ENCODE measurements at places on chromosomes 6 and 20. TPM values are rescaled to one million over a fixed set of nuclear protein-coding genes. Genes with fewer than 3 reads are reported as not detected.

GRCh38 chr6:41032830-41033229 is 6.2 kb downstream of the UNC5CL start:
- no peak overlapping the region for H3K27ac ChIP-seq
- H3K4me3 ChIP-seq: no peak overlapping the region
- H3K4me1 ChIP-seq: peaks cover 22% of the 10 kb centered on the region
- H3K36me3 ChIP-seq: no peaks in the 10 kb centered on the region
- DNase-seq: no peak

DNA sequence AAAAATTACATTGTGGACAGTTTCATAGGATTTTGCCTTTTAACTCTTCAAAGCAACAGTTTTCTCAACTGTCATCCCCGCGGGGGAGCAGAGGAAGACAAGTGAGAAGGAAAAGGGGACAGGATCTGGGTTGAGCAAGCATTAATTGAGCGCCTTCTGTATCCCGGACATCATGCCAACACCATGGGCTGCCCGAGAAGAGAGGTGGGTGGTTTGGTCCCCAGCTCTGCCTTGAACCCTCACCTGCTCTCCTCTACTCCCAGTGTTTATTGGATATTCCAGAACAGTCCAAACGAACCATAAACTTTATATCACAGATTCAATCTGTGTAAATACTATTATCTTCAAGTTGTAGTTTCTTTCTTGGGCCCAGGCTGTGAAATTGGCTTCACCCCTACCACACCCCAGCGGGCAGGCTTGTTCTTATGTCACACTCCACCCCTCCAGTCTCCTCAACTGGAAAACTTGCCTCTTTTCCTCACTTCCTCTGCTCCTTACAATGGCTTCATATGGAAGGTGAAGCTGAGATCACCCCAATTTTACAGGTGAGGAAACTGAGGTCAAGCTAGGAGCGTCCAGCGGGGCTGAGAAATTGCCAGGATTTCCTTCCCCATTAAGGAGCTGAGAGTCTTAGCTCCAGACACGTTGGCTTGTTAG is 6.0 kb downstream of the PCK1 start:
- no peaks in the 10 kb centered on the region for H3K36me3 ChIP-seq
- peaks cover 16% of the 10 kb centered on the region for H3K27me3 ChIP-seq
- no peak overlapping the region for H3K4me3 ChIP-seq
- H3K4me1 ChIP-seq: peaks cover 6% of the 10 kb centered on the region
- DNase-seq: no peak
- H3K27ac ChIP-seq: no peak overlapping the region

DNA sequence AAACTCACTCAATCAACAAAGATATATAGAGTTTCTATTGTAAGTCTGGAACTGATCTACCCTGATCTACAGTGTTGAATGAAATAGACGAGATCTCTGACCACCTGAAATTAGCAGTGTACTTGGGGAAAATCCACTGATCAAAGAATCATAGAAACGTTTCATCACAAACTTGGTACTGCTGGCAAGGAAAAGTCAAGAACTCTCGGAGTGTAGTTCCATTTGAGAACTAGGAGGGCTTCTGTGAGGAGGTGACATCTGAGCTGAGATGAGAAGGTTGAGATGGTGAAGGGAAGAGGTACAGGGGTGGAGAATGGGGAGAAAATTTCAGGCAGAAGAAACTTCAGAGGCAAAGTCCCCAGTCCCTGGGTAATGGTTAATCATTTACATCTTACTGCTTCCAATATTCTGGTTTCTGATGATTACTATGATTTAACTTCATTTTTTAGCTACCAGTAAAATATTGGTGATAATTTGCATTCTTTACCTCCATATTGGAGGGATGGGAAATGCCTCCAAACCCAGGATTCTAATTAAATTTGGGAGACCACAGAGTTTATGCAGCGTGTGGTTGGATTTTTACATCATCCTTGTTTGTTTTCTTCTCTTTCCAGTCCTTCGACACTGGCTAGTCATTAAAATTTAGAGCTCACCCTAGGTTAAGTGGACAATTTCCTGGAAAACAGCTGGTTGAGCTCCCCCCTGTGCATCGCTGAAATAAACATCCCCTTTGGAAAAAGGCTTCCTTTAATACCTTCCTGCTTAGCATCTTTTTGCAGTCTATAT is 191.9 kb downstream of the BCAS1 start:
- peaks cover 5% of the 10 kb centered on the region for H3K4me1 ChIP-seq
- H3K27ac ChIP-seq: peak overlapping the region; percentile 9
- no peaks in the 10 kb centered on the region for H3K36me3 ChIP-seq
- DNase-seq: peak; percentile 64

DNA sequence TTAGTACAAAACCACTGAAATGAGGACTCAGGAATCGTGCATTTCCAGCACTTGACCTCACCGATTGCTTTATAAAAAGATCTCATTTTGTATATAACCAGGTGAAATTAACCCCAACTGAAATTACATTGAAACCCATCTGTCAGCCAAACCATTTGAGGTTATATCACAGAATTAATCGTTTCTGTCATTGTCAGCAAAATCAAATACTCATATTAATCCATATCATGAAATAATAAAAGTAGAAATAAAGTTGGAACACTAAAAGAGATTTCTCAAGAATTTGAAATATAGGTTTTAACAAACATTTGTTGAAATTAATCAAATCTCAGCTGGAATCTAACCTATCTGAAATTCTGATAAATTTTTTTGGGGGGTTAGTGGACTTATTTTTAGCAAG is 23.7 kb downstream of the KHDRBS2 start:
- H3K4me3 ChIP-seq: no peak overlapping the region
- no peak overlapping the region for H3K27ac ChIP-seq
- H3K27me3 ChIP-seq: no peaks in the 10 kb centered on the region
- no peak for DNase-seq

- H3K27ac ChIP-seq: no peak overlapping the region
- no peaks in the 10 kb centered on the region for H3K36me3 ChIP-seq
- peaks cover 11% of the 10 kb centered on the region for H3K4me1 ChIP-seq
Observed at GRCh38 chr6:35922139-35922554, 1.2 kb upstream of the SRPK1 start.

Gene WFDC12
- total RNA-seq: not detected

DNA sequence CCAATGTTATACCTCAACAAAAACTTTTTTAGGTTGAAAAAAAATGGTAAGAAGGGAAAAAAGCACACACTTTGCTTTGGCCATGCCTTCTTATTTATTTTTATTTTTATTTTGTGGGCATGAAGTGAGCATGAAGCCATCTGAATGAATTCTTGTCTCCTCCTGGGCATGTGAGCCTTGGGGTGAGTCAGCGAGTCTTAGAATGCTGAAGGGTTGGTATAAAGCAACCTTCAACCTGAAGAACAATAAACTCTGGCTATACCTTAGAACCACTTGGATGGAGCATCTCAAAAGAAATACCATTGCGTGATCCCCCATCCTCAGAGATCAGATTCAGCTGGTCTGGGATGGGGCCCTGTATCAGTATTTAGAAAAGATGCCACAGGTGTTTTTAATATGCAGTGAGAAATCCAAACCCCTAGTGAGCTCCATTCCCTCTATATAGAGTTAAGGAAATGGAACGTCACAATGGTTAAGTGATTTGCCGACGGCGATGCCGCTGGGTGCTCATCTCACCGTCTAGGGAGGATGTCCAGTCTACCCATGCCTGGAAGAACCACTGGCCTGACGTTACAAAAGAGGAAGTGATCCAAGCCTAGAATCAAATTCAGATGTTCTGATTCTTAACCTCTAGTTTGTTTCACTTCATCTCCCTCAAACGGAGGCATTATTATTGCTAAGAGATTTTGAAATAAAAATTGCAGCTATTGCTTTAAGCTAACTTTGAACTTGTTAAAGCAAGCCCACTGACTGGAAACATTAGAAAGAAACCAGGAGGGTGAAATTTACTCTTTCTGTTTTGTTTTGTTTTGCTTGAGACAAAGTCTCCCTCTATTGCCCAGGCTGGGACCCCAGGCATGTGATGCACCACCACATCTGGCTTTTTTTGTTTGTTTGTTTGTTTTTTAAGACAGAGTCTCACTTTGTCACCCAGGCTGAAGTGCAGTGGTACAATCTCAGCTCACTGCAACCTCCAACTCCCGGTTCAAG is 67.1 kb downstream of the EDN1 start:
- no peaks in the 10 kb centered on the region for H3K4me1 ChIP-seq
- no peak overlapping the region for H3K27ac ChIP-seq
- H3K4me3 ChIP-seq: no peak overlapping the region
- peak; percentile 47 for DNase-seq
- H3K36me3 ChIP-seq: no peaks in the 10 kb centered on the region

DNA sequence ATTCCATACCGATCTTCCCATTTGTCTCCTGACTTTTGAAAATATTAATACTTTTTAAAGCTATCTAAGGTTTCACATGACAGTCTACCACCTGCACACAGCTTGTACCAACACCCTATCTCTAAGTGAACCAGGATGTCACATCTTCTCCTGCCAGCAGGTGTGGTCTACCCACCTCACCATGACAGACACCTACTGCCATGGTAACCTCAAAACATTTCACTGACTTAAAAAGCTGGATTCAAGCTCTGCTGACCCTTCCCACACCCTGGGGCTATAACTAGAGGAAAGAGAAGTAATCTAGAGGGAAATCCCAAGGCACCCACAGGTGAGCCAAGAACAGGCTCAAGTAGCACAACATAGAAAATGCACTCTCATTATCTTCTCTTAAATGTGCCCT is 1.2 kb downstream of the SLC17A3 start:
- DNase-seq: no peak
- H3K4me1 ChIP-seq: no peaks in the 10 kb centered on the region
- H3K36me3 ChIP-seq: no peaks in the 10 kb centered on the region
- H3K27ac ChIP-seq: no peak overlapping the region

Gene TINAG
- total RNA-seq: 0.04 TPM

Gene PRPF6
- 42.8 TPM for total RNA-seq

GRCh38 chr6:115396112-115396906 is 664.4 kb downstream of the FRK start:
- no peak overlapping the region for H3K27ac ChIP-seq
- no peaks in the 10 kb centered on the region for H3K27me3 ChIP-seq
- no peaks in the 10 kb centered on the region for H3K4me1 ChIP-seq
- no peaks in the 10 kb centered on the region for H3K36me3 ChIP-seq

GRCh38 chr6:14452567-14453527 is 335.3 kb downstream of the CD83 start:
- no peak overlapping the region for H3K27ac ChIP-seq
- H3K27me3 ChIP-seq: peaks cover 2% of the 10 kb centered on the region
- H3K36me3 ChIP-seq: no peaks in the 10 kb centered on the region
- no peak overlapping the region for H3K4me3 ChIP-seq
- no peak for DNase-seq

- no peaks in the 10 kb centered on the region for H3K36me3 ChIP-seq
- DNase-seq: no peak
- H3K4me1 ChIP-seq: no peaks in the 10 kb centered on the region
- H3K27ac ChIP-seq: no peak overlapping the region
- H3K4me3 ChIP-seq: no peak overlapping the region
Observed at GRCh38 chr20:64133951-64134407, 26.6 kb upstream of the NPBWR2 start.

Gene KCNK5
- 1.5 TPM for total RNA-seq

DNA sequence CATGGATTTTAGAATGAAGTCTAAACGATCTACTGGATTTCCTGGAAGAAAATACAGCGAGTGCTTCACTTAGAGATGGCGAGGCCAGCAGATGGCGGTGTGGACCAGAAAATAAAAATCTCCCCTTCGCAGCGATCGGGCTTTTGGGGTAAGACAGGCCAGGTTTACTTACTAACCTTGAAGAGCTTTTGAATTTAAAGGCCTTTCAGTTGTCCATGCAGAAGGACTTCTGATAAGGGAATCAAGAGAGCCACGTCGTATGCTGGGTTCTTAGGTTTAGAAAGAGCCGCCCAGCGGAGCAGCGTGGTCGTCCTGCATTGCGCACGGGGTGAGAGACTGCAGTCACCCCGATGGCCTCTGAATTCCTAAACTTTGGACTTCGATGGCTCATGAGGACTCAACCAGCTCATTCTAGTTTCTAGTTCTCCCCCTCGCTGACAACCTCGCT is 125.2 kb upstream of the RALGAPA2 start:
- peaks cover 16% of the 10 kb centered on the region for H3K27me3 ChIP-seq
- H3K36me3 ChIP-seq: no peaks in the 10 kb centered on the region
- no peak overlapping the region for H3K27ac ChIP-seq
- peak; percentile 65 for DNase-seq

- H3K4me3 ChIP-seq: no peak overlapping the region
- H3K27ac ChIP-seq: no peak overlapping the region
- H3K36me3 ChIP-seq: peaks cover 44% of the 10 kb centered on the region
- DNase-seq: no peak
- no peaks in the 10 kb centered on the region for H3K27me3 ChIP-seq
- no peaks in the 10 kb centered on the region for H3K4me1 ChIP-seq
Observed at GRCh38 chr20:3603108-3603507, 60.1 kb downstream of the GFRA4 start.

GRCh38 chr20:24117383-24117782 is 128.8 kb upstream of the GGTLC1 start:
- H3K4me3 ChIP-seq: no peak overlapping the region
- H3K27me3 ChIP-seq: peaks cover 2% of the 10 kb centered on the region
- peaks cover 22% of the 10 kb centered on the region for H3K4me1 ChIP-seq
- no peak for DNase-seq
- no peaks in the 10 kb centered on the region for H3K36me3 ChIP-seq

- DNase-seq: no peak
- H3K36me3 ChIP-seq: no peaks in the 10 kb centered on the region
- H3K4me3 ChIP-seq: no peak overlapping the region
- no peak overlapping the region for H3K27ac ChIP-seq
- H3K27me3 ChIP-seq: no peaks in the 10 kb centered on the region
Observed at GRCh38 chr6:20302702-20303251, 90.5 kb upstream of the MBOAT1 start.

Gene POLR1C
- 21.1 TPM for total RNA-seq

- no peak for DNase-seq
- no peaks in the 10 kb centered on the region for H3K36me3 ChIP-seq
- no peaks in the 10 kb centered on the region for H3K4me1 ChIP-seq
- H3K27ac ChIP-seq: no peak overlapping the region
- no peak overlapping the region for H3K4me3 ChIP-seq
Observed at GRCh38 chr6:157558049-157558448, 177.1 kb downstream of the ZDHHC14 start.

GRCh38 chr20:51424270-51425117 is 118.0 kb downstream of the NFATC2 start:
- no peaks in the 10 kb centered on the region for H3K27me3 ChIP-seq
- no peak for DNase-seq
- H3K36me3 ChIP-seq: peaks cover 11% of the 10 kb centered on the region
- H3K4me1 ChIP-seq: peaks cover 26% of the 10 kb centered on the region
- no peak overlapping the region for H3K4me3 ChIP-seq

- H3K27ac ChIP-seq: no peak overlapping the region
- H3K4me1 ChIP-seq: no peaks in the 10 kb centered on the region
- H3K4me3 ChIP-seq: no peak overlapping the region
- H3K36me3 ChIP-seq: no peaks in the 10 kb centered on the region
- no peaks in the 10 kb centered on the region for H3K27me3 ChIP-seq
Observed at GRCh38 chr20:15318682-15319081, 981.3 kb upstream of the FLRT3 start.

Gene SIRPG
- total RNA-seq: not detected

DNA sequence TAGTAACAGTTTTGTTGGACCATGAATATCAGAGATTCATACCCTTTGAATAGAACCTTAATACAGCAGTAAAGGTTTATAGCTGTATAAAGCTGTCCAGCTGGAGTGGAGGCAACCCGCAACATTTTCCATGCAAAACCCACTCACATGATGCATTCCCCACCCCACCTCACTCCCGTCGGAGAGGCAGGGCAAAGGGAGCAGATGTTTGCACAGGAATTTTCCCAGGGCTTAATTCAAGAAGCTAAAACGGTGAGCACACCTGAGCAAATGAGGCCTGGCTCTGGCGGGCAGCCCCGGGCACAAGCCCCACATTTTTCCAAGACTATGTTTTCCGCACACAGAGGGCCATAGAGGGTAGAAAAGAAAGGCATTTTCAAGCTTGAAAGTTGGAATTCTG is 191.7 kb downstream of the FOXC1 start:
- H3K36me3 ChIP-seq: no peaks in the 10 kb centered on the region
- H3K27ac ChIP-seq: no peak overlapping the region
- peaks cover 9% of the 10 kb centered on the region for H3K4me1 ChIP-seq
- DNase-seq: peak; percentile 64
- no peaks in the 10 kb centered on the region for H3K27me3 ChIP-seq

Gene GABRR2
- total RNA-seq: 0.53 TPM

Gene FOXO3
- 21.8 TPM for total RNA-seq

Data from muscle of leg (tissue), 16 donors.